Right ventricle myocardium inferior (tissue), 1 donor: ENCODE measurements at places on chromosomes 1 and 21. TPM values are rescaled to one million over a fixed set of nuclear protein-coding genes. Genes with fewer than 3 reads are reported as not detected.
A peak's percentile ranks its signal among the peaks of the same experiment; 100 is the strongest.

DNA sequence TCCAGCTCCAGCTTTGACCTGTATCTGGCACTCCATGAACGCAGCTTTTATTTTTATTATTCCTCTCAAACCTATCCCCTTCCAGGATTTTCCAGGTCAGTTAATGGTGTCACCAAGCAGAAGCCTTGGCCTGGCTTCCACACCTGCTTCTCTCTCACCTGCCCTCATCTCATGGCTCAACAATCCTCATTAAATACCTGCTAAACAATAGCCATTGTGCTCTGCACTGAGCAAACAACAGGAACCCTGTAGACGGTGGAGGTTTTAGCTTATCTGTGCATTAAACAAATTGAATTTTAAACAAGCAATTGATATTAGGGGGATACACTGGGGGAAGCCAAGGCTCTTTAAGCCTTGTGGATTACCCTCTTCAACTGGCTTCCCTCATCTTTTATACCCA, 15.3 kb downstream of the PYCR2 start:
- DNase-seq, result no peak

- DNase-seq, result no peak
Measured at GRCh38 chr1:77348549-77348948, 66.7 kb downstream of the AK5 start.

GRCh38 chr1:42035205-42035829, 116.6 kb upstream of the HIVEP3 start:
- peak; percentile 77 for DNase-seq

DNA sequence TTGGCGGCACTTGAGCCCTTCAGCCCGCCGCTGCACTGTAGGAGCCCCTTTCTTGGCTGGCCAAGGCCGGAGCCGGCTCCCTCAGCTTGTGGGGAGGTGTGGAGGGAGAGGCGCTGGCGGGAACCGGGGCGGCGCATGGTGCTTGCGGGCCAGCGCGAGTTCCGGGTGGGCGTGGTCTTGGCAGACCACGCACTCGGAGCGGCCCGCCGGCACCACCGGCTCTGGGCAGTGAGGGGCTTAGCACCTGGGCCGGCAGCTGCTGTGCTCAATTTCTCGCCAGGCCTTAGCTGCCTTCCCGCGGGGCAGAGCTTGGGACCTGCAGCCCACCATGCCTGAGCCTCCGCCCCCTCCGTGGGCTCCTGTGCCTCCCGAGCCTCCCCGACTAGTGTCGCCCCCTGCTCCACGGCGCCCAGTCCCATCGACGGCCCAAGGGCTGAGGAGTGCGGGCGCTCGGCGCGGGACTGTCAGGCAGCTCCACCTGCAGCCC, 673.7 kb upstream of the BRINP3 start:
- no peak for DNase-seq

GRCh38 chr1:55071477-55071876, 32.1 kb downstream of the PCSK9 start:
- no peak for DNase-seq

DNA sequence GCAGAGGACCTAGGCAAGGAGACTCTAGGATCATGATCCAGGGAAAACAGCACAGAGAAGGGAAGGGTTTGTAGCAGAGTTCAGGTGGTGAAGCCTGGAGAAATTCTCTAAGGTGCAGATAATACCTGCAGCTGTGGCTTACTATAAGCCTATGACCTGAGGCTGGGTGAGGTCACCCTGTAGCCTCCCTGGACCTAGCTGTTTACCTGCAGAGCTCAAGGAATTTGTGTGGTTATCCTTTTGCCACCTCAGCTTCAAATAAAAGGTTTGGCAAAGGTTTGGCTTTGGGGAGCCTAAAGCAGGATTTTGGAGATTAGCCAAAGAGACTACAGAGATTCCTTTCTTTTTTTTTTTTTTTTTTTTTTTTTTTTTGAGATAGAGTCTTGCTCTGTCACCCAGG, 79.5 kb upstream of the ZNF648 start:
- DNase-seq, result no peak

- no peak for DNase-seq
Measured at GRCh38 chr1:113812661-113813135, 422 bp upstream of the RSBN1 start.

- DNase-seq, result no peak
Measured at GRCh38 chr1:54861070-54861761, 25.8 kb downstream of the DHCR24 start.

GRCh38 chr1:95517506-95517905, 283.5 kb downstream of the RWDD3 start:
- DNase-seq, result no peak

DNA sequence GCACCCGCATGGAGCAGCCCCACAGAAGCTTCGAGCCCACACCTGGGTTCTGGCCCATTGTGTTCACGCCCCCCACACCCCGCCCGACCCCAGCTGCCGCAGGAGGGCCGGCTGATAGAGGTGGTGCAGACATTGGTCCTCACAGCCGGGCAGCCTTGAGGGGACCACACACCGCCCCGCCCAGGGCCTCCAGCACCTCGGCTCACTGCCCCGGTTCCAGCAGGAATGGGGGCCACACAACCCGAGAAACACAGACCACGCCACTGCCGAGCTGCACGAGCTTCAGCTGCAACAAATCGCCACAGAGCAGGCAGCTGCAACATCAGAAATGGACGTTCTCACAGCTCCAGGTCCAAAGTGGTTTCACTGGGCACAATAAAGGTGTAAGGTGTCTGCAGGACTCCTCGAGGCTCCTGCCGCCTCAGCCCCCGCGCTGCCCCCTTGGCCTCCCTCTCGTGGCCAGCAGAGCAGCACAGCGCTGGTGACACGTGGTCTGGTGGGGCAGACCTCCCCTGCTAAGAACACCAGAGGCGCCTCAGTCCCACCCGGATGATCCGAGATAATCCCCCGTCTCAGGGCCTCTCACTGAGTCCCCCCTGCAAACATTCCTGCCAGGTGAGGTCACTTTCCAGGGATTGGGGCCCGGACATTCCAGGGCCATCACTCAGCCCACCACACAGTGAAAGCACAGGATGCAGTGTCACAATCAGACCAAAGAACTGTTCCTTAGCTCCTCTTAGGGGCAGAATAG, 62.3 kb upstream of the ADARB1 start:
- DNase-seq, result peak; percentile 20

GRCh38 chr1:219710529-219711194, 97.8 kb upstream of the ZC3H11B start:
- DNase-seq, result no peak

DNA sequence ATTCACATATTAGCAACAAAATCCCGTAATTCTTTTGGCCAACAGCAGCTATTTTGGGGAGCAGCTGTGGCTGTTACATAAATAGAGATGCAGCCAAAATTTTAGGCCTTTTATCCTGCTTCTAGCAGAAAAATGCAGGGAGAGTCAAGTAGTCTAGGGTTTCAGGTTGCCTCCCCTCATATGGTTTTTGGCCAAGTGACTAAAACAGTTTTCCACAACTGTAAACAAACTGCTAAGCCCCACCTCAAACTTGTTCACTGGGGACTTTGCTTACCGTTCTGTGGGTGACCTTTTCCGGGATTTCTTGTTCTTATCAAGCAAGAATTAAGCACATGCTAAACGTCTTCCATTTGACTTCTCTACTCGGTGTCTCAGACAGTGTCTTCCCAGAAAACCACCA, 133.4 kb downstream of the EDEM3 start:
- DNase-seq, result no peak

DNA sequence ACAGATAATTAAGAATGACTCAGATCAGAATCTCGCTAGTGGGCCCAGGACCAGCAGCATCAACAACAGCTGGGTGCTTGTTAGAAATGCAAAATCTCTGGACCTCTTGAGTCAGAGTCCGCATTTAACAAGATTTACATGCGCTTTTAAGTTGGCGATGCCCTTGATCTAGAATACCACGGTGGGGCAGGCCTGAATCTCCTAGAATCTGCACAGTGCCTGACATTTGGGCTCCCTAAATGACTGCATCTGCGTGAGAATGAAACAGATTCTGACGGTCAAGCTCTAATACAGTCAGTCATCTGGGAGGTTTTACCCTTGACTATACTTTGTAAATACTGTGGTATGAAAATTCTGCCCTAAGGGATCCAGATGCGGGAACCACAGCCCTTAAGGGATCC, 17.2 kb upstream of the RAB29 start:
- no peak for DNase-seq

DNA sequence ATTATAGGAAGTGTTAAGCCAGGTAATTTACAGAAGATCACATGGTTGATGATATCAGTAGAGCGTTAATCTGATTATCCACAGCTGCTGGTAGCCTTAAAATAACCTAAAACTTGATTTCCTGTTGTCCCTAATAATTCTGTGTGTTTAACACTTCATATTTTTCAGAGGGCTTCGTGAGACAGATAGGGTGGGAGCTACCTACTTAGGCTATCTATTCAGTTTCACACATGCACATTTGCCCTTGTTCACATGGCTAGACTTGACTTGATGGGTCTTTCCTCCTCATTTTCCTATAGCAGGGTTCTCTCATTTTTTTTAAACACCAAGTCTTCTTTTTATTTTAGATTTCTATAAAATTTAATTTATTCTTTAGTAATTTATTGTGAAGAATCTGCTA, 11.0 kb downstream of the BACH1 start:
- no peak for DNase-seq

DNA sequence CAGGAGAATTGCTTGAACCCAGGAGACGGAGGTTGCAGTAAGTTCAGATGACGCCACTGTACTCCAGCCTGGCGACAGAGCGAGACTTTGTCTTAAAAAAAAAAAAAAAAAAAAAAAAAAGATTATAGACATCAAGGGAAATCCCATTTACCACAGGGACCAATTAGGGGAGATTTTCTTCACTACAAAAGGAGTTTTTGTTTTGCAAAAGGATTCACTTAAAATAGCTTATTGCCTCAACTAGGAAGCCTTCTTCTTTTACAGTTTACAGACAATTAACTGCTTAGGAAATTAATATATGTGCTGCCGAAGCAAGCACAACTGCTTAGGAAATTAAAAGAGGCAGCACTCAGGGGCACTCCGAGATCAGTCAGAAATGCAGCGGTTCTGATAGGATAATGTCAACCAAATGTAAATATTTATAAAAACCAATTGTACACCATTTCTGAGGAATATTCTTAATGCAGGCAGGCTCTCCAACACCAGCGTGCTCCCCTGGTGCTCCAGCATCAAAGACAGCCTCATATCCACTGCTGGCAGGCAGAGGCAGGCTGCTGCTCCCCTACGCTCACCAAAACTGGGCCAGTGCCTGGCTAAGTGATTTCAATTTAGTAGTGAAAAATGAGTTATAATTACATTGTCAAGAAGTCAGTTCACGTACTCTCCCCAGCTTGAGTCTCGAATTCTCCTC, 107.9 kb upstream of the RAB4A start:
- DNase-seq, result no peak

DNA sequence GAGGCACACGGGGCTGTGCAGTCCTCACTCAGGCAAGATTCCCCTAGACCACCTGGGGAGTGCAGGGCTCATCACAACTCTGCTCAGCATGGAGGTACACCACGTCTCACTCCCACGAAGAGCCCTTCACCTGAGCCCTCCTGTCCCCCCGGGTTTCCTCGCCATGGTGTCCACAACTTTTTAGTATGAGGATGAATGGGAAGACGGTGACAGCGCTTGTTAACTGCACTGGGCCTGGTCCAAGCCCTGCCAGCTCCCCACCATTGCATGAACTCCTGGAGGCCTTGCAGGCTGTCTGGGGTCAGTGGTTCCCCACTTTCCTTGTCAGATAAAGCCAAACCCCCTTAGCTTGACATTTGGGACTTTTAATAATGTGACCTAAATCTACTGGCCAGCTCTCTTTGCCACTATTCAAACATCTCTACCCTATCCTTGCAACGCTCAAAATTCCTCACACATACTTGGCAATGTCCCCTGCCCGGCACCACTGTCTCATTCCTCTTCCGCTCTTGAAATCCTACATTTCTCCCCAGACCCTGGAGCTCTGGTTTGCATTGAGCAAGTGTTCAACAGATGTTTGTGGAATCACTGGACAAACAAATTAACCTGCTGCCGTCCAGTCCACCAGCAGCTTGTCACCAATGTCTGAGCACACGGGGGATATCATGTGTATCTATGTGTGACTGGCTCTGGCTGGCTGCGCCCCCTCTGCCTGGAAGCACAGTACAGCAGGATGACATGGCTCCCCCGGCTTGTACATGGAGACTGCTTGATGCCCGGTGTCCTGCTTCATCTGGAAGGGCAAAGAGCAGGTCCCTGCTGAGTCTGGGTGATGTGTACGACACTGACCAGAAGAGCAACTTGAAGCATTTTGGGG, 11.2 kb downstream of the TMEM9 start:
- no peak for DNase-seq

DNA sequence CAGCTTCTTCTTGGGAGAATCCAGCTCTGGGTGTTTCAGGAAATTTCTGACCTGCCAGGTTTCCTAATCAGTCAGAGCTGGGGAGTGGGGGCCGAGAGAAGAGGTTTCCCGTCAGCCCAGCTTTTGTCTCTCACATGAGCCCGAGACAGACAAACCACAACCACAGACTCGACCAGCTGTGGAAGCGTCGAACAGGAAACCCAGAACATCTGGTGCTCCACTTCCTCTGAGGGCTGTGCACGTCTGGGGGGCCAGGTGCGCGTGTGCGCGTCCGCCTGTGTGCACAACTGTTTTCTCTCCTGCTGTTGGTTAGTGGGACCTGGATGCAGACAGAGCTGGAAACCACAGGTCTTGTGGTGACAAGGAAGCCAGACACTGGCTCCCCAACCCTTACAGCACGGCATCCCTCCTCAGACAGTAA, 113.0 kb upstream of the SLC25A33 start:
- DNase-seq, result no peak

DNA sequence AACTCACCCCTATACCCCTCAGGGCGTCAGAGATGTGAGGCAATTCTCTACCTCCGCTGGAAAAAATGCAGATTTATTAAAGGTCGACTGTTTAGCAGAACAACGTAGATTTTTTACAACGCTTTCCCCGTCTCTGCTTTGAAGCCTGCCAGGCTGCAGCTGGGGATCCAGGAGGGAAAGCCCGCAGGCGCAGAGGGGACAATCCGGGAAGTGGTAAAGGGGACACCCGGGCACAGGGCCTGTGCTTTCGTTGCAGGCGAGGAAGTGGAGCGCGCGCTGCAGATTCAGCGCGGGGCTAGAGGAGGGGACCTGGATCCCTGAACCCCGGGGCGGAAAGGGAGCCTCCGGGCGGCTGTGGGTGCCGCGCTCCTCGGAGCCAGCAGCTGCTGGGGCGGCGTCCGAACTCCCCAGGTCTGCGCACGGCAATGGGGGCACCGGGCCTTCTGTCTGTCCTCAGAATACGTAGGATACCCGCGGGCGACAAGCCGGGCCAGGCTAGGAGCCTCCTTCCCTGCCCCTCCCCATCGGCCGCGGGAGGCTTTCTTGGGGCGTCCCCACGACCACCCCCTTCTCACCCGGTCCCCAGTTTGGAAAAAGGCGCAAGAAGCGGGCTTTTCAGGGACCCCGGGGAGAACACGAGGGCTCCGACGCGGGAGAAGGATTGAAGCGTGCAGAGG, 5.5 kb downstream of the SIM2 start:
- no peak for DNase-seq

GRCh38 chr1:165644064-165644735, 13.2 kb downstream of the MGST3 start:
- DNase-seq, result no peak

Gene LRRC71
- total RNA-seq, result not detected

Gene C1QC
- 140 TPM for total RNA-seq

Gene STMN1
- total RNA-seq, result 30.0 TPM

Gene FCN3
- total RNA-seq, result 20.7 TPM

Gene PDZK1IP1
- not detected for total RNA-seq

Gene CLDN8
- total RNA-seq, result not detected

Gene BEST4
- total RNA-seq, result not detected

Gene HMCN1
- total RNA-seq, result 7.6 TPM

Gene TESK2
- total RNA-seq, result 1.5 TPM

Gene LCE2A
- not detected for total RNA-seq
